Activated effector memory CD4-positive, alpha-beta T cell treated with Interleukin-2 at 50 U/mL for 16 hours (primary cell): ENCODE measurements at places on chromosomes 1 and 21.

DNA sequence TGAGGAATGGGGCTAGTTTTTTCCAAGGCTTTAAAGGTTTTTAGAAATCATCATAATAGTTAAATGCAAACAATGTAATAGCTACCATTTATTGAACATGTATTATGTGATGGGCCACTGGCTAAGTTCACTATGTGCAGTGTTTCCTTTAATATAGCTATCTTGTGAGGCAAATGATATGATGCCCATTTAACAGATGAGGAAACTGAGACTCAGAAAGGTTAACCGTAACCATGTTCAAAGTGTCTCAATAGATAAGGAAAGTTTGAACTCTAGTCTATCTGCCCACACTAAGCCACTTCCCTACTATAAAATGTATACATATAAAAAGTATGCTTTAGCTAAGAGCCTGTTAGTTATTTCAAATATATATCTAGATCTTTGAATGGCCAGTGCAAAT is 64.8 kb downstream of the GNG12 start:
- no peak for DNase-seq

GRCh38 chr1:12626888-12627287 is 8.9 kb upstream of the DHRS3 start:
- no peak for DNase-seq

- no peak for DNase-seq
Measured at GRCh38 chr1:209875515-209875914, 47.7 kb downstream of the UTP25 start.

DNA sequence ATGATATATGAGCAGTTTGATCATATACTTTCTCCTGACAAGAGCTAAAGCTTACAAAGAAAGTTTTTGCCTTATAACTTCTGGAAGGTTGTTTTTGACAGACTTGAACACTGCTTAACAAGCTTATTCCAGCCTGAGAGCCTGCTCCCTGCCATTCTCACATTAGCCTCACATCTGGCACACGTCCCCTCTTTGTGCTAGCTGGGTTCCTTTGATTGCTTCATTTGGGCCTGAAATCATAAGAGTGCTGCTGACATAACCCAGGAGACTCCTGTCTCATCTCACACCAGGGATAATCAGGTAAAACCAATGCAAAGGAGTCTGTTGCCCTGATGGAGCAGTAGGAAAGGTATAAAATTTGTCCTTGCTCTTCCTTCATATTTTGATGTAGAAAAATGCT is 1411.7 kb upstream of the B3GALT2 start:
- DNase-seq = no peak

DNA sequence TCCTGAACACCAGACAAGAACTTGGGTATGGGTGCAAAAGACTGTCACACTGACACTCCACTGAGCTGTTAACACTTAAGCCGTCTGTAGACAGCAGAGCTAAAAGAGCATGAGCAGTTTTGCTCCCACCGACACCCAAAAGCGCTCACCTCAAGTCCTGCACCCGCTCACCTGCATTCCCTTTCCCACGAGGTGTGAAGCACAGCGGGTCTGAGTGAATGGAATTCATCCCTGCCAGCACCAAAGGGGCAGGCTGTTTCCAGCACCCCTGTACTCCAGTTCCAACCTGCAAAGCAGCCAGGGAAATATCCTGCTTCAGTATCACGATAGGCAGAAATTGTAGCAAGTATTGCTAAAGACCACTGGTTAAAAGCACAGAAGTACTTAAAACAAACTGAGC is 28.8 kb downstream of the KRTAP21-3 start:
- DNase-seq = no peak

GRCh38 chr21:16496609-16497008 is 766.8 kb downstream of the USP25 start:
- no peak for DNase-seq

GRCh38 chr21:31282095-31282709 is 61.9 kb downstream of the TIAM1 start:
- no peak for DNase-seq

DNA sequence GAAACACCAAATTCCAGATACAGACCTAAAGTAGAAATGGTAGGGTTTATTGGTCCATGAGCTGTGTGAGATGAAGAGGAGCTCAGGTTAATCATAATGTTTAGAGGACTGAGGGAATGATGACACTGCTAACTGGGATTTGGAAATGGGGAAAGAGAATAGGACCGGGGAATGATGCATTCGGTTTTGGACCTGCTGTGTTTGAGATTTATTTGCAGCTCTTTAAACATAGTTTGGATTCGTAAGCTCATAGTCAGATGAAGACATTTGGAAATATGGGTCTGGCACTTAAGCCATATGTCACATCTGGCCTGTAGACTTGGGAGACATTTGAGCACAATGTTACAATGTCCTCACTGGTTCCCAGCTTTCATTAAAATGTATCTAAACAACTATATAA is 127.9 kb upstream of the DUSP10 start:
- DNase-seq = no peak

DNA sequence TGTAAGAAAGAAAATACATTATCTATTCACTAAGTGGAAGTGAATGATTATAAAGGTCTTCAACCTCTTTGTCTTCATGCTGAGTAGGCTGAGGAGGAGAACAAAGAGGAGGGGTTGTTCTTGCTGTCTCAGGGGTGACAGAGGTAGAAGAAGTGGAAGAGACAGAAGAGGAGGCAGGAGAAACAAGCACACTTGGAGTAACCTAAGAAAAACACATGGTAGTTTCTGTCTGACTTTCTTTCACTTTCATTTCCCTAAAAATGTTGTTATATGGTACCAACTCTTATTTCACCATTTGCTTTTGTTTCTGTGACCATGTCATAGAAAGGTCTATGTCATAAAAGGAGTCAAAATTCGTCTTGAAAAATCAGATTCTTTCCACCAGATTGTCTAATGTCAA is 696.6 kb upstream of the BRINP3 start:
- no peak for DNase-seq

GRCh38 chr1:66349242-66349641 is 184.7 kb upstream of the SGIP1 start:
- no peak for DNase-seq

DNA sequence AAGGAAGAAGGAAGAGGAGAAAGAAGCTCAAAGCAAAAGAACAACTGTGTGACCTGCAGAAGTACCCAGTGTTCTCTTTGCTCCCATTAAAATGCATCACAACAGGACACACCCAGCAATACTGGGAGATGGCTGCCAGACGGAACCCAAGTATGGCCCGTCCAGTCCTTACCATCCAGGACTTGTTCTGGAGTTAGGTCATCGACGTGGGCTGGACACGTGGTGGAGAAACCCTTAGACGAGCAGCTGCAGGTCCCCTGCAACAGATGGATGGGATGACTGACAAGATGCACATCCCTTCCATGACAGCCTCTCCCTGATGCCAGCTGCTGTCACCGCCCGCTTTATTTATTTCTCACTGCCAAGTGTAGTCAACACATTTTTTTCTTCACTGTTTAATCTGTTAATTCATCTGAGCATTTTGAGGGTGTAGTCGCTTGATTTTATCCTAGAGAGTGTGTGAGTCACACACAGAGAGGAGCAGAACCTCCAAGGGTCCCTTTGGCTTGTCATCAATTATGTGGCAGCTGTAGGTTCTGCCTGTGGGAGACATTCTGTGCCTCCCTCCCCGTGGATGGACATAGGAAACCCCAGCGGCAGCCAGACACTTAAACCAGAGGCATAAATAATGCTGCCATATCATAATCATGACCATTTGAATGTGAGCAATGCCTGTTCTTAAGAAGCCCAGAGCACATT is 80.9 kb downstream of the ABCA4 start:
- DNase-seq = no peak

DNA sequence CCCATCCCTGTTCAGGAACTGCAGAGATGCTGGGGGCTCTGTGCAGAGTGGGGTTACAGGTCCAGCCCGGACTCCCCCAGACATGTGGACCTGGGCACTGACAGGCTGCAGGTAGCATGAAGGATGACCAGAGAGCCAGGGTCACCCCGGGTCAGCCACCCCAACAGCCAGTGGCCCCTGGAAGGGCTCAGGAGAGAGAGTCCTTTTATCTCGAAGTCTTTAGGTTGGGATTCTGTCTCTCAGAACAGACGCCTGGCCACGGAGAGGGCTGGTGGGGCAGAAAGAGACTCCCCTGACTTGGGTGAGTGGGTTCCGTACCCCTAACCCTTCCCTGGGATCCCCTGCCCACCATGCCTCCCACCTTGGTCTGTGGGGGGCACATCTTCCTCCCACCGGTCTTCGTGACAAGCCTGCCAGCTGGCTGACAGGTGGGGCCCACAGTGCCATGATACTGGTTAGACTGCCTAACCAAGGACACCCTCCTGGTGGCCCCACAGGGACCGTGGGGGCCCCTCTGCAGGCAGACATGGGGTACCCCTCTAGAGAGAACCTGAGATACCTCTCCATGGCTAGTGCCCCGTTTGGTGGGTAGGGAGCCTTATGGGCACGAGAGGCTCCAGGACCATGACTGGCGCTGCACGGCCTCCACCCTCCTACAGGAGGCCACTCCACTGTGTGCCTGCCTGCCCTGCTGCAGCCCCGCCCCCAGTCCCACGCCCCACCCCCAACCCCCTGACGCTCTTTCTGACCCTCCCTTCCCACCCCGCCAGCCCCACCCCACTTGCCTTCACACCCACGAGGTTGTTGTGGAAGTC is 24.2 kb downstream of the WNT9A start:
- no peak for DNase-seq

- no peak for DNase-seq
Measured at GRCh38 chr1:169849346-169850022, 44.2 kb downstream of the SCYL3 start.

DNA sequence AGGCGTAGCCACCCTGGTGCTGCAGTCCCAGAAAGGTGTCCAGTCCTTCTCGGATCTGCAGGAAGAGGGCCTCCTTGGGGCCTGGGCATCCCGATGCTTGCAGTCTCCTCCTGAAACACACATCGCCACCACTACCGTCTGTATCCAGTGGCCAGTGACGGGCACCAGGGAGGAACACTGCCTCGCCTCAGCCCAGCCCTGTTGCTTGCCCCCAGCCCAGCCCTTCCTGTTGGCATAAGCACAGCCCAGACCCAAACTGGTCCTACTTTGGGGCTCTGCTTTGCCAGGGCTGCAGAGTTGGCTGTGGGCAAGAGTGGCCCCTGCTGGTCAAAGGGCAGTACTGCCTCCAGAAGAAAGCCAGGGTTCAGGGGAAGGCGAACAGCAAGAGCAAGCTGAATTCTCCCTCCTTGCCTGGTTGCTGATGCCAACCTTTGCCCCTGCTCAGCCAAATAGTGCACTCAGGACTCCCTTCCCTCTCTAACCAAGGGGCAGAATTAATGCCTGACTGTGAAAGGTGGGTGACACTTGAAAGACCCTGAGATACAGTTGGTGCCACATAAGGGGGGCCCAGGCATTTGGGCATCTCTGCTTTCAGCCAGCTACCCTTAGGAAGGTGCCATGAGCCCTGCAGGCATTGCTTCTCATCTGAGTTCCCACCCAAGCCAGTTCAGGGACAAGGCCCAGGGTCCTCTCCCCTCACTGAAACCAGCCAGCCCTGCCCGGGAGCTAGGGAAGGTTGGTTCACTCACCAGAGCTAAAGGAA is 11.1 kb upstream of the ARHGEF2 start:
- DNase-seq = peak; percentile 69

GRCh38 chr1:44832056-44832705 is 10.9 kb downstream of the PTCH2 start:
- no peak for DNase-seq

DNA sequence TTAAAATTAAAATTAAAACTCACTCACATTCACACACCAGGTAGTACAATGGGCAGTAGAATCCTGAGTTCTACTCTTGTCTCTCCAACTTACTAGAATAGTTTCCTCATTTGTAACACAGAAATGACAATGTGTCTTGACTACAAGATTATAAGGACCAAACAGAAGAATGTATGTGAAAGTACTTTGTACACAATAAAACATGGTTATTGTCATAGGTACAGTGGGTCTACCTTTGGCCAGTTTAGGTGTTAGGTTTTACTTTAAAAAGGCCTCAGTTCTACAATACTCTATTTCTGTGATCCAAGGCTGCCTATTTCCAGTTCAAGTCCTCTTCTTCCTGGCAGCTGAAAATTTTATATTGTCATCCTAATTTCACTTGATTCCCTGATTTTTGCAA is 50.2 kb downstream of the LUZP1 start:
- DNase-seq = no peak

- no peak for DNase-seq
Measured at GRCh38 chr1:226337276-226337875, 28.4 kb upstream of the LIN9 start.

DNA sequence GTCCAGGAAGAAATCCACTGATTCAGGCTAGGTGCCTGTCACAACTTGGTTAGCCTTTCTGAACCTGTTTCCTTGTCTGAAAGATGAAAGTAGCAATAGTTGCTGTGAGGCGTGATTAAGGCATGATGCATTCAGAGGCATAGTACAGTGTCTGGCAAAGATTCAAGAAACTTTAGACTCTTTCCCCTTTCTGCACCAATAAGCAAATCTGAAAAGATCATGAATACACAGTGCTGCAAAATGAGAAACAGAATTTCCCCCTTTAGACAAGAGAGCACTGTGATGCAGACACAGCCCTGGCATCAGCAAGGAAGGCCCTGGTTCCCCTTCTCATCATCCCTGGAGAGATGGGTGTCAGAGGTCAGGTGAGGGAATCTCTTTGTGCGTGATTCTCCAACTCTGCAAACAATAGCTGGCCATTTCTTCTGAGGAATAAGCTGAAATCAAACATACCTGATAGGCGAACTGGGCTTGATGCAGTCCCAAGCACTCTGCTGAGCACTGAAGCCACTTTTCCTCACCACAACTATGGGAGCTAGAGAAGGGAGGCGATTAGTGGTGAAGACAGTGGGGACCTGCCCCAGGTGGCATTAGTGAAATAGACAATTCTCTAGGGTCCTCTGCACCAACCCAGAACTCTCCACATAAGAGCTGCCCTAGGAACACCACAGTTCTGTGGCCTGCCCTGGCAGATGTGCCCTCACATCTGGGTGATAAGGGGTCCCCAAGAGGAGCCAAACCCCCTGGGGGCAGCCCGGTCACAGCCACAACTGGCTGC is 41.7 kb downstream of the ITPKB start:
- no peak for DNase-seq

GRCh38 chr1:203516906-203517305 is 23.0 kb downstream of the OPTC start:
- no peak for DNase-seq

GRCh38 chr21:15421947-15422346 is 307.8 kb upstream of the USP25 start:
- no peak for DNase-seq

DNA sequence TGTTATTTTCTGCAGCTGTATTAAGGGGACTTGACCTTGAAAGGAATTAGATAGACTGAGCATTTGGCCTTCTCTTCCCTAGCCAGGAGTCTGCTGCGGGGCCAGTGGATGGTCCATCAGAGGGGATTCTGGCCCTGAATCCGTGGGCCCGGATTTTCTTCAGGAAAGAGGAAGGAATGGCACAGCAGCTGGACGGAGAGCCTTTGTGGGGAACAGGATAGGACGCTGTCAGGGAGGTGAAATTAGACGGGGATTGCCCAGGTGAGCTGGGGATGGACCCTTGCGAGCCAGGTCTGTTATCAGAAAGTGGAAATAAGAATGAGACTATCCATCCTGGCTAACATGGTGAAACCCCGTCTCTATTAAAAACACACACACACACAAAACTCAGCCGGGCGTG is 1.7 kb upstream of the C2CD2 start:
- no peak for DNase-seq

GRCh38 chr1:67013573-67013972 is 40.4 kb downstream of the SLC35D1 start:
- DNase-seq = no peak
